ENCODE measurements at places on chromosomes 3 and 15.
A peak's percentile ranks its signal among the peaks of the same experiment; 100 is the strongest.

GRCh38 chr15:99565049-99565298 is 810 bp upstream of the MEF2A start:
- no peak for DNase-seq

GRCh38 chr3:129195731-129196256 is 12.1 kb upstream of the CNBP start:
- peak; percentile 64 for DNase-seq

DNA sequence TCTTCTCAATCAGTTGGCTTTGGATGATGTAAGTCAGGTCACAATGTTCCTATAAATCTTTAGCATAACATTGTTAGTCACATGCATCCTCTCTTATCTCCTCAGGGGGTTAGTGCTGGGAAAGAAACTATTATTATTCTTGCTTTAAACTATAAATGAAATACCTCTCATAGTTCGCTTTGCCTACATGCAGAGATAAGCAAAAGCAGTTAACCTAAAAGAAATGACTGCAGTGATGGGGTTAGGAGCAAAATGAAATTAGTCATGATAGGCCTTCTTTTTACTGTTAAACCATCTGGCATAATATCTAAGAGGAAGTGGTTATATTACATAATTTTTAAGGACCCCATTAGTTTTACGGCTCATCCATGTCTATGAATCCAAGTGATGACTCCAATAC is 91.7 kb upstream of the IGSF10 start:
- no peak for DNase-seq

DNA sequence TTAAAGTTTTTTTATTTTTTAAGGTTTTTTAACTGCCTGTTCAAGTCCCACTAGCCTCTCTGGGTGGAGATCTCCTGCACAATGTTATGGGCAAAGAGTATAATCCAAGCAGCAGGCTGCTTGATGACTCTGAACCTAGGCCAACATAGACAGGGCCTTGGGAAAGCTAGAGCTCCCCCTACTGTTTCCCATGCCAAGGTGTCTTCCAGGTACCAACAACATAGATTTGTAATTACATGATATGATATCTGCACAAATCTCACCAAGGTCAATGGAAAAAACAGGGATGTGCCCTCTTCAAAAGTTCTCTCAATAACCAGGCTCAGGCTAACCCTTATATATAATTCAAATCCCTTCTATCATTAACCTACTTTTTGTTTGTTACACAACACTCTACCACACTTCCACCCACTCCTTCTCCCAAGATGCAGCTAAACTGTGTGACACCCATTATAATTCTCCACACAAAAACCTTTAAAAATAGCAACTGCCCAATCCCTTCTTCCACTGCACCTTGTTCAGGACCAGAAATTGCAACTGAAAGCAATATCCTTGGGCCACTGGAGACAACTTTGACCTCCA is 43.8 kb downstream of the RBM15B start:
- no peak for DNase-seq

DNA sequence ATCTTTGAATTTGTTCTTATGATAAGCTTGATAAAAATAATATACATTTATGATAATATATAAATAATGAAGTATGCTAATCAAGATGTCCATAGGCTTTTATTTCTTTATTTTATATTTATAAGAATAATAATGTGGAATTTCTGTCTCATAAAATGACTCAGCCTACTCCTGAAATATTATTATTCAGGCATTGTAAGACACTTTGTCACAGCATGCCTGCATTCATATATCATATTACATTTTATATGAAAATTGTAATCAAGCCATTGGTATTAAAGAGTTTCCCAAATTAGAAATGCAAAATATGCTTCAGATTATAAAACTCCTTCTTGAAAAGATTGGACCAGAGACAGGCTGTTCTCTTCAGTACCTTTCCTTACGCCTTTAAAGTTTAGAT is 1303.7 kb upstream of the CADM2 start:
- DNase-seq = no peak

DNA sequence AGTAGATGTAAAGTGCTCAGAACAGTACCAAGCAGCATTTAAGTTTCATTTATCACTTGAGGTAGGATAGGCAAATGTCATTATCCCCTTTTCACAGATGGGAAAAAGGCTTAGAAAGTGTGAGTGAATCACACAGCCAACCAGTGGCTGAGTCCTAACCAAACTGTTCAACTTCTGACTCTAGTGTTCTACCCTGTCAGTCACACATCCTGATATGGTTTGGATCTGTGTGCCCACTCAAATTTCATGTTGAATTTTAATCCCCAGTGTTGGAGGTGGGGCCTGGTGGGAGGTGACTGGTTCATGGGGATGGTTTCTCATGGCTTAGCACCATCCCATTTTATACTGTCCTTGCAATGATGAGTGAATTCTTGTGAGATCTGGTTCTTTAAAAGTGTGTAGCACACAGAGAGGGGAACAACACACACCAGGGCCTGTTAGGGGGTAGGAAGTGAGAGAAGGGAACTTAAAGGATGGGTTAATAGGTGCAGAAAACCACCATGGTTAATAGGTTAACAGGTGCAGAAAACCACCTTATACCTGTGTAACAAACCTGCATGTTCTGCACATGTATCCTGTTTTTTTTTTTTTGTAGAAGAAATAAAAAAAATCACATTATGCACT is 304.7 kb downstream of the SUCLG2 start:
- no peak for DNase-seq

DNA sequence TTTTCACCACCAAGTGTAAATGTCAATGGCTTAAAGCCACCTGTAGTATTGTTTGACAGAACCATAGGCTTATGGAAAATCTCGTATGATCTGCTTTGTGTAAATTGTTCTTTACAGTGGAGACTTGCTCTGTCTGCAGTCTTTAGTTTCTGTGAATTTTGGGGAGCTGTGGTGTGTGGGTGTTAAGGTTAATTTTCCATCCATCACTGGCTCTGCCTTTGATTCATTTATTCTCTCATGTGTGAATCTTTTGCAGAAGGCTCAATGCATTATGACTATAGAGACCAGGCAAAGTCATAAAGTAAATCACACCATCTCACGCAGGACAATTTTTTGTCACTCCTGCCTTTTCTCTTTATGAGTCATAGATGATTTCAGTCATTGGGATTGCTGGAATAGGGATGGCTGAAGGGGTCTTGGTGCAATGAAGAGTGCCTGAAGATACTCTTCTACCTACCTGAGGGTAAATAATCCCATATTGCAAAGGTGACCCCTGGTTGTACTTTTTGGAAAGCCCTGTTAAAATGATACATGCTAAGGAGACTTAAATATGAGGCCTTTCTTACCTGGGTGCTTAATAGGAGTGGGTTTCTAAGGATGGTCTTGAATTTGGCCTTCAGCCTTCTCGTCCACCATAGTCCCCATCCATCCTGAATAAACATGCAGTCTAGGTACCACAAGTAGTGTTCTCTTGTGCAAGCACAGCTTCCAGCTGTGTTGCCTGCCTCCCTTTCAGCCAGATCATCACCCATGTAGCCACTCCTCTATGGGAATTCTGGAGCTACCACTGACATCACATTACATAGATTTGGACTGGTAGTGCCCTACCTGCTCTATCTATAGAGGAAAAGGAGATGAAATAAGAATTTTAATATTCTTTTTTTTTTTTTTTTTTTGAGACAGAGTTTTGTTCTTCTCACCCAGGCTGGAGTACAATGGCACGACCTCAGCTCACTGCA is 14.3 kb downstream of the TGFBR2 start:
- DNase-seq = no peak

GRCh38 chr3:190306513-190307163 is 15.6 kb downstream of the CLDN1 start:
- peak; percentile 23 for DNase-seq

GRCh38 chr3:42656680-42657610 is 3.4 kb downstream of the ZBTB47 start:
- DNase-seq = peak; percentile 10

- DNase-seq = no peak
Observed at GRCh38 chr15:63110428-63111026, 11.1 kb upstream of the LACTB start.

GRCh38 chr3:18989237-18989795 is 159.0 kb upstream of the KCNH8 start:
- no peak for DNase-seq

DNA sequence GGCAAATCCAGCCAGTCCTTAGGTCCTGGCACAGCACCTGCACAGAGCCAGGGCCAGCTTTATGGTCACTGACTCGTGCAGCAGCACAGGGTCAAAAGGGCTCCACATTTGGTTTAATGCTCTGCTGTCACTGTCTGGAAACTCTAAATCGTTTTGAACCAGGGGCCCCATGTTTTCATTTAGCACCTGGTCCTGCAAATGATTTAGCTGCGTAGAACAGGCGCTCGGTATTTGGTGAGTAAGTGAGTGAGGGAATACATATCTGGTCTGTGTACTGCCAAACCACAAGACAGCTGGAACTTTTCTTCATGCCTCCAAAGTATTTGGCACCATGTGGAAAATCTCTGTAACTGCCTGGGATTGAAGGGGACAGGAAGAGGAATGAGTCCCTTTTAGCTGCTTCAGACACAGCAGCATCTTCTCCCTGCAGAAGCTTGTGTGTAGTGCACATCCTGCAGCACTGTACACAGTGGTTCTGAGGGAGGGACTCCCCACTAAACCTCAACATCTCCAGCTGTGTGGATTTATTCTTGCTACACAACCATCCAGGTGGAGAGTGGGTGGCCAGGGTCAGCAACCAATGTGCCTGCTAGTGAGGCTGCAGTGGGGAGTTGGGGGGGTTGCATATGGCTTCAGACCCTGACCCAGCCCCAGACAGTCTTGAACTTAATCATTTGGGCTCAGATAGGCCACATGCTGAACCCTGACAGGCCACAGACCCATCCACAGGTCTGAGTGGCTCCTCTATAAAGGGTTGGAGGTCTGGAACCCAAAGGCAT is 1.1 kb downstream of the SH2D7 start:
- DNase-seq = no peak

GRCh38 chr3:45554006-45554666 is 40.4 kb upstream of the LIMD1 start:
- DNase-seq = no peak

DNA sequence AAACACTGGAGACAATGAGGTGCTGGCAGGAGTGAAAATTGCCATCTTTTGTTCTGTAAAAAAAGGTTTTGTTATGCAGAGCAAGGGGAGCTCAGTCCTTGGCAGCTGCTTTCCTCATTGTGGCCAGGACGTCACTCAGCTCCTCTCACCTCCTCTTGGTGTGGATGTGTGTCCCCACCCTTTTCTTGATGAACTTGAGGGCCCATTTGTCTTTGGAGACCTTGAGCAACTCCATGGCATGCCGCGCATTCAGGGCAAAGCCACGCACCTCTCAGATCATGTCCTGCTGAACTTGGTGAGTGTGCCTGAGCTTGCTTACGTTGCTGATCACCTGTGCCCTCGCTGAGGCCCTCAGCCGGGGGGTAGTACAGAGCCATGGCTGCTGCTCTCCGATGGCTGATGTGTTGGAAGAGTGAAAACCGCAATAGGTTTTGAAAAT is 24.5 kb upstream of the BDH1 start:
- no peak for DNase-seq

DNA sequence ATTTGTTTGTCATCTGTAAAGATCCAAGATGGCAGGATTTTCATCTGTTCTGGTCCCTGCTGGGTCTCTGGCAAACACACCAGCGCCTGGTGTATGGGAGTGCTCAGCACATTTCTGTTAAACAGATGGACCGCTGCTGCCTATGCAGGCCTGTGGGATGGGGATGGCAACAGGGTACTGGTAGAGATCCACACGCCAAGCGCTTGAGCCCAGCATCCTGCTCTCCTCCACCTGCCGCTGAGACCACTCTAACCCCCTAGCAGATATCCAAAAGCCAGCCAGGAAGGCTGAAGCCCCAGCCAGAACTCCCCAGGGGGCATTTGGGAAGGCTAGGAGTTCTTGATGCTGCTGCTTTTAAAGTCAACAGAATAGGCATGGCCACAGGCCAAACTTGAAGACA is 31.7 kb downstream of the ZNF445 start:
- no peak for DNase-seq

DNA sequence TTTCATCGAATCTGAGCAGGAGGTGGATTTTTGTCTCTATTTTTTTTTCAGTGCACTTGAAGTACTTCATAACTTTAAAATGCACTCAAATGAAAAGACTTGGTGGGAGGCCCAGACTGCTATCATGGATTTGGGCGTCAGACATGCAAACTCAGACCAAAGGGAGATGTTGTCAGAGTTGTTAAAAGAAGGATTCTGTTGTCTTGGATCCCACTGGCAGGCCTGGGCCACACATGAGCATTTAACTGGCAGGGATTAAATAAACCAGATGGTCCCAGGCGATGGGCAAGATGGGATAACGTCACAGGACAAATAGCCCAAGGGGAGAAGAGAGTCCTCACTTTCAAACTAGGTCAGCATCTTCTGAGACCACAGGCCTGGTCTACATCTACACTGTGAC is 15.4 kb downstream of the RTP1 start:
- DNase-seq = no peak

GRCh38 chr3:156750191-156750873 is 75.8 kb upstream of the LEKR1 start:
- no peak for DNase-seq

DNA sequence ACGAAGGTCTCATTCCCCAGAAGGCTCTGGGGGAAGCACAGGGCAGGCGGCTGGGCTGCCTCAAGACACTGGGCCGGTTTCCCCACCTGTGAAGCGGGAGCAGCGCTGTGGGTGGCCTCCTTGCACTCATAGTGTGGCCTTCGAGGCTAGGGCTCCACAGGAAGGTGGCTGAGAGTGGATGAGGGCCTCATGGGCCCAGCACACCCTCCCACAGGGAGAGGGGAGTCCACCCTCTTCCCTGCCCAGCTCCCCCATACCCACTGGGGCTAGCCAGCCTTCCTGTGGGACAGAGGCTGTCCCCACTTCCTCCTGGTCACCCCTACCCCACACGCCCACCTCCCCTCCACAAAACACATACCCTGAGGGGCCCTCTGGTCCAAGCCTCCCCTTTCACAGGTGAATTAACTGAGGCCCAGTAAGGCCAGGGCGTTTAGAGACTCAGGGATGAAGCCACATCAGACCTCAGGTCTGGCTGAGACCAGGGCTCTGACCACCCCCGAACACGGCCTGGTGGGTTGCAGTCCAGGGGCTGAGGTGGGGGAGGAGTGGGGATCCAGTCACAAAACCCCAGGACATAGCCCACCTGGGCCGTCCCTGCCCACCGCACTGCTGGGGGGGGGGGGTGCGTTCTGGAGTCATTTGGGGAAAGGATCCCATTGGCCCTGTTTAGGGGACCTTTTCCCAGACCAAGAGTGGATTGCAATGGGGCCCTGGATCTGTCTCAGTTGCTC is 1.1 kb downstream of the ANPEP start:
- DNase-seq = no peak

DNA sequence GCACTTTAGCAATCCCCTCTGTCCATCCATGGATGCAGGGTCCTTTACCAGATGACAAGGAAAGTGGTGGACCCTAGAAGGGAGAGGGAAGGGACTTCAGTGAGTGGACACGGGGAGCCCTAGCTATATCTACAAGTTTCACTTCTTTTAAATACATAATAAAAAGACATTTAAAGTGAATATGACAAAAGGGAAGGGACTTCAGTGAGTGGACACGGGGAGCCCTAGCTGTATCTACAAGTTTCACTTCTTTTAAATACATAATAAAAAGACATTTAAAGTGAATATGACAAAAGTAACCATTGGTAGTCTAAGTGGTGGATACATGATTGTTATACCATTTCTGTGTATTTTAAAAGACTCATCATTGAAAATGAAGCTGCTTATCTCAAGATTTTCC is 81.9 kb upstream of the HES1 start:
- DNase-seq = no peak

GRCh38 chr3:120451272-120451761 is 525 bp upstream of the FSTL1 start:
- DNase-seq = peak; percentile 57

Data from ovary (tissue), 10 donors.